ENCODE measurements at places on chromosomes 3 and 15.
A peak's percentile ranks its signal among the peaks of the same experiment; 100 is the strongest.

DNA sequence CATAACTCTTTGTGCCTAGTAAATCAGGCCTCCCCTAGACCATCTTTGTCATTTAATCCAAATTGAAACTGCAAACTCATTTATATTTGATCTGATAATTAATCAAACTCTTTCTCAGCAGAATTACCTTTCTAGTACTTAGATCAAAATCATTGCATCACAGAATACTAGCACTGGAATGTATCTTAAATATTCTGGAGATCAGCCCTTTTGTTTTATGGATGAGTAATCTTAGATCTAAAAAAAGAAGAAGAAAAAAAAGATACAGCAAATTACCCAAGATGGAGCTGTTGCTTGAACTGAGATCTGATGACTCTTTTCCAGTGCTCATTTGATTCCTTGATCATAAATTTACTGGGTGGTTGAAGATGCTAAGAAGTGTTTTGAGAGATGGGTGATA is 47.9 kb downstream of the NAALADL2 start:
- no peak for DNase-seq

DNA sequence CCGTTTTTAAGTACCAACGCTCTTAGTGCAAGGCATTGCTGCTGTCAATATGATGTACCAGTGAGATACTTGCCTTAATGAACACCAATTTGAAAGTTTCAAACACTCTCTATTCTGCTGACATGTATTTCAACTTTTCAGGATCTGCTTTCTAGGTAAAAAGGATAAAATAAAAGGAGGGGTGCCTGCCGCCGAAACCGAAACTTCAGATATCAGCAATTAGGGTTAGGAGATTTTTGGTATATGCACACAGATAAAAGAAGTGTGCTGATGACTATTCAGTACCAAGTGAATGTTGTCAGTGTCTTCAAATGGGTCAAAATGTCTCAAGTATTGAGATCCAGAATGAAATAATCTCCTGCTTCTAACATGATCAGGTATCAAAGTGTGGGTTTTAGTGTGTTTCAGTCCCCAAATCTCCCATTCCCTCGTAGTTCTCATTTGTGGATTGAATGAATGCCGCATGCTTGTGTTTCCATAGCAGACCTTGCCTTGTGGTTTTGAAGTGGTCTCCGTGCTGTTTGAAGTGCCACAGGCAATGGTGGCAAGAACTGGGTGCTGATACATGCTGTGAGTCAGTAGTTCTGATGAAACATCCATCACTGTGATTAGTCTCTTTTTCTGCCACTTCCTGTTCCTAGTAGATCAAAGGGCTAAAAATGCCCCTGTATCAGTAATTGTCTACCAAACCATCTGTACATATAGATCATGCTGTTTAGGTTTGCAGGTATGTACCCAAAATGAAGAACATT is 22.5 kb downstream of the CHST14 start:
- DNase-seq: no peak

GRCh38 chr3:185316740-185317412 is 46.1 kb upstream of the MAP3K13 start:
- no peak for DNase-seq

GRCh38 chr3:5013021-5013906 is 34.0 kb downstream of the BHLHE40 start:
- no peak for DNase-seq

DNA sequence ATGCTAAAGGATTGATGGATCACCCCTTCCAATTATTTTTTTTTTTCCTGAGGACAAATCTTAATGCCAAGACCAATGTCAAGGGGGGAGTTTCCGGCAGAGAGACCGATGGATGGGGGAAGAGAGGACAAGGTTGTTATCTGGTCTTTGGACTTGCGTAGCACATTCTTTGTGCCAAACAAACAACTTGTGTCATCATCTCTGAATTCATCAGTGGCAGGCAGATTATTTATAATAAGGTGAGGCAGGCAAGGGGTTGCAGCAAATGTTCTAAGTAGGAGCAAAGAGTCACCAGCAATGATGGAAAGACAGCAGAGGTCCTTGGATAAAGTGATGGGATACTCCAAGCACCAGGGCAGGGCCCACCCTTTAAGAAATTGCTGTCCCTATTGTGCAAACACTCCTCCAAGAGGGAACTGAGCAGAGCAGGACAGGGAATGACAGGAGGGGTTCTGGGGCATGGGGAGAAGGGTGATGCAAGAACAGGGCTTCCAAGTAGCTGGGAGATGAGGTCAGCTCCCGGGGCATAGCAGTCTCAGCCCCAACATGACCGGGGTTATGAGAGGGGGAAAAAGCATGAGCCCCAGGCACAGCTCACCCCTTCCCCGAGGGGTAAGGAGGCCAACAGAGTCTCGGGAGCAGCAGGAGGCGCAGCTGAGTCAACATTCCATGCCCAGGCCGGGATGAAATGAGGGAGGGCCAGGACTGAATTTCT is 57.4 kb downstream of the ANXA2 start:
- no peak for DNase-seq

DNA sequence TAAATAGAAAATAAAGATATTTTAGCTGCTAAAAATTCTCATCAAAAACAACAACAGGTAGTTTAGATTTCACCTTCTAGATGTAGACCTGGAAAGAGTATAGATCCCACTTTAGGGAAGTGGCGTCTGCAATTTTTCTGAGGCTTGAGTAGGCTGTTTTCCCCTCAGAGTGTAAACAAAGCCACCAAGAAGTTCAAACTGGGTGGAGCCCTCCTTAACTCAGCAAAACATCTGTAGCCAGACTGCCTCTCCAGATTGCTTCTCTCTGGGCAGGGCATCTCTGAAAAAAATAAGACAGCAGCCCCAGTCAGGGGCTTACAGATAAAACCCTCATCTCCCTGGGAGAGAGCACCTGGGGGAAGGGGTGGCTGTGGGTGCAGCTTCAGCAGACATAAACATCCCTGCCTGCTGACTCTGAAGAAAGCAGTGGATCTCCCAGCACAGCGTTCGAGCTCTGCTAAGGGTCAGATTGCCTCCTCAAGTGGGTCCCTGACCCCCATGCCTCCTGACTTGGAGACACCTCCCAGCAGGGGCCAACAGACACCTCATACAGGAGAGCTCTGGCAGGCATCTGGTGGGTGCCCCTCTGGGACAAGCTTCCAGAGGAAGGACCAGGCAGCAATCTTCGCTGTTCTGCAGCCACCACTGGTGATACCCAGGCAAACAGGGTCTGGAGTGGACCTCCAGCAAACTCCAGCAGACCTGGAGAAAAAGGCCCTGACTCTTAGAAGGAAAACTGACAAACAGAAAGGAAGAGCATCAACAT is 259.6 kb downstream of the STXBP5L start:
- no peak for DNase-seq

- no peak for DNase-seq
Measured at GRCh38 chr15:100926258-100926657, 7.1 kb downstream of the LRRK1 start.

GRCh38 chr15:98009971-98010370 is 49.5 kb downstream of the ARRDC4 start:
- no peak for DNase-seq

GRCh38 chr3:99760629-99761028 is 57.0 kb upstream of the CMSS1 start:
- no peak for DNase-seq

GRCh38 chr3:175242243-175242642 is 383.1 kb downstream of the NAALADL2 start:
- no peak for DNase-seq

DNA sequence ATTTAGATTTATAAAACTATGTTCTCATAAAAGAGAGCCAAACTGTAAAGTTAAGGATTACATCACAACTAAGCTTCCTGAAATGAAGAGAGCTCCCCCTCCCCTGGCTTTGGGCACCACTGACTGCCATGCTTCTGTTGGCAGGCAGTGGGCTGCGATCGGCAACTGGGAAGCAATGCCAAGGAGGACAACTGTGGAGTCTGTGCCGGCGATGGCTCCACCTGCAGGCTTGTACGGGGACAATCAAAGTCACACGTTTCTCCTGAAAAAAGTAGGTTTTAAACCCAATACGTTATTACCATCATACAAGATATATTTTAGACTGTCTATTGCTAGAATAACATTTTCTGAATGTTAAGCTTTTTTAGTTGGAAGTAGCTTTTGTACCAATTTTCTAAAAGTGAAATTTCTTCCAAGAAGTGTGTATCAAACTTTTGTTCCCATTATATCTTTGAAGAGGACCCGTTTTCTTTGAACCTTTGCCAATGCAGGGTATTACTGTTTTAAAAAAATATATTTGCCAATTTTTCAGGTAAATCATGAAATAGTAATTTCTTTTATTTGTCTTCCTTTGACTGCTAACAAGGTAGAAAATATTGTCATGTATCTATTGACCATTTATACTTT is 184.1 kb downstream of the ADAMTSL3 start:
- no peak for DNase-seq

DNA sequence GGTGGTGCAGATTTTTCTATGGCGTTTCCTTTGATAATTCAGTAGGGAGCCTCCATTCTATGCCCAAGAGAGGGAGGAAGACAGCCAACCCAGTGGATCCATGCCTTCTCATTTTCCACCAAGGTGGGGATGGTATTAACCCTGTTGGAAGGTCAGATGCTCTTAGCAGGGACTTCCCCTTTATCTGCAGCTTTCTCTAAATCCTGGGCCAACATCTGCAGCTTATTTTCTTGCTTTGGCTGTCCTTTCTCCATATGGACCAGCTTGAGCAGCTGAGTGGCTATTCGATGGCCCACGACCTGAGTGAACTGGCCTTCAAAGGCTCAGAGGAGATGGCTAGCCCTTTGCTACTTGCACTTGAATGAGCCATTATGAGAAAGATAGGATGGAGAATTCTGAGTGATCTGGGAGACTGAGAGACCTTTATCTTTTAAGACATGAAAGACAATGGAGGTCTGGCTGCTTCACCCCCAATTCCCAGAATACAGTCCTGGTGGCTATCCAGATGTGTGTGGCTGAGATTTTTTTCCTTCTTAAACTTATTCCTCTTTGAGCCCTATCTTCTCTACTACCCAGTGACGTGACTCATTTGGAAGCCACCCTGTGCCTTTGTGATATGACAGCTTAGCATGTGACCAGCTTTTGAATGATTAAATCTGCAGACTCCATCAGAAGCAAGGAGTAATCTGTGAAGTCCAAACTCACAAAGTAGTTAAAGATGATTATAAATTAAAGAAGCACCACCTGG is 39.6 kb upstream of the TRAK1 start:
- DNase-seq: no peak

DNA sequence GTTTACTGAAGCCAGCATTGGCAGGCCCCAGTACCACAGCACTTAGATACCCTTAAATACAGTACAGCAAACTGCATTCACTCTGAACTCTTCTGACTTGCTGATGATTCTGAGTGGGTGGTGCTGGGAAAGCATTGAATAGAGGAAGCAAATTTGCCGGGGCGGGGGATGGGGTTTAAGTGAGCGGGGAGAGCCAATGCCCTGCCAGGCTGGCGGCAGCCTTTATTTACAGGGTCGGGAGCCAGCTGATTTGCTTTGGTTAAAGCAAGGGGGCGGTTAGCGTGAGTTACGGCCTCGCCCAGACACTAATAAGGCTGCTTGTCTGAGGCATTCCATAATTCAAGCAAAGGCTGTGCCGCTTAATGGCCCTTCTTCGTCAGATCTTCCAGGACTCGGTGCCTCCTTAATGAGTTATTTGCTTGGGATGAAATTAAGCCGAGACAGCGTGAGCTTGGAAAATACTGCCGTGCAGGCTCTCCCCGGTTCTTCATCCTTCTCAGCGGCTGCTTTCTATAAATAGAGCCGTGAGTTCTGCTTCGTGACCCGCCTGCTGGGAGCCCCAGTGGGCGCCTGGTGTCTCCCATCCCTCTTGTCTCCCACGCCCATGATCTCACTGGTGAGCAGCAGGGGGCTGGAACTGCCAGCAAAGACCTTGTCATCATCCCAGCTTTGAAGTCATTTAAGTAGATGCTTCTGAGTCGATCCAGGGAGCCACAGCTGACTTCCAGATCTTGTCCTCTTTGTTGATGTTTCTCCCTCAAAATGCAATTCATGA is 25.8 kb downstream of the SPSB4 start:
- DNase-seq: peak; percentile 41

DNA sequence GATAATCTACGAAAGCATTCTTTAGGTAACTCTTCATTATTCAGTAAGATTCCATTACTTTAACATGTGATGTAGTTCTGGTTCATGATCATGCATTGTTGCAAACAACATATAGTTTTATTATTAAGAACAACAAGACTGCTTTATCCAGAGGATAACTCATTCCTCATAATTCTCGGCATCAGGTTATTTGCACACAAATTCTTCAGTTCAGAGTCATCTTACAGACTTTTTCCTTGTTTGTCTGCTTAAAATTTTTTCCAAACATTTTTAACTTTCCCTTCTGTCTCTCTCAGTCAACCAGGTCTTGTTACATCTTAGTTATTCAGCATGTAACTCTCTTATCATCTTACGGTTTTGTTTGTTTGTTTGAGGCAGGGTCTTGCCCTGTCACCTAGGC is 60.1 kb downstream of the VGLL3 start:
- no peak for DNase-seq

DNA sequence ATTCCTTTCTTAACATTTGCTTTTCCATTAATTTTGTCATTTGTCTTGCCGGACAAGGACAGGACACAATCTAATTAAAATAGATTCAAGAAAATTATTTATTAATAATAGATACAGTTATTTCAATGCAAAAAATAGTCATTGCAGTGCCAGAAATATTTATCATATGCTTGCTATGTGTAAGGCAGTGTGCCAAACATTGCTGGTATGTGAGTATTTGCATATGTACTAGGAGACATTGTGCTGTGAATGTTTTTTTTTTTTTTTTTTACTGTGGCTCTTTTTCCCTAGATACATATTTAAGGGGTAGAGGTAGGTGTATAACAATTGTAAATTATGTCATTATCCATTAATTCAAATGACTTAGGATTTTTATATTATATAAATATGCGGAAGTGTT is 23.3 kb downstream of the SPRED1 start:
- no peak for DNase-seq

- DNase-seq: no peak
Measured at GRCh38 chr3:11903047-11903446, 56.4 kb upstream of the TAMM41 start.

DNA sequence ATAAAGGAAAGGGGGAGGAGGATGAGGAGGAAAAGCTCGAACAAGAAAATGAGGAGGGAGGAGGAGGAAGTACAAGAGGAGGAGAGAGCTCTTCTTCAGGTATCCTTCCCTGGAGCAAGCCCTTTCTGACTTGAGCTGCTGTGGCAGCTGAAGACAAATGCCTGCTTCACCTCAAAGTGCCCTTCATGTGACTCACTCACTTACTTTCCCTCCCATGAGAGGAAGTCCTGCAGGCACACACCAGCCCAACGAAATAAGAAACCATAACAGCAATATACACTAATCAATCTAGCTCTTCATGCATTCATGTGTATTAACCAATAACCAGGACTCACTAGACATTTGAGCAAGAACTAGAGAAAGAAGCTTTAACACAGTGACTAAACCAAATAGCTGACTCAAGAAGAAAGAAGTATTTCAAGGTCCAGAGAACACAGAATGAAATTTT is 251.9 kb downstream of the IGSF11 start:
- DNase-seq: no peak
